ENCODE measurements at places on chromosomes 1 and 21.

DNA sequence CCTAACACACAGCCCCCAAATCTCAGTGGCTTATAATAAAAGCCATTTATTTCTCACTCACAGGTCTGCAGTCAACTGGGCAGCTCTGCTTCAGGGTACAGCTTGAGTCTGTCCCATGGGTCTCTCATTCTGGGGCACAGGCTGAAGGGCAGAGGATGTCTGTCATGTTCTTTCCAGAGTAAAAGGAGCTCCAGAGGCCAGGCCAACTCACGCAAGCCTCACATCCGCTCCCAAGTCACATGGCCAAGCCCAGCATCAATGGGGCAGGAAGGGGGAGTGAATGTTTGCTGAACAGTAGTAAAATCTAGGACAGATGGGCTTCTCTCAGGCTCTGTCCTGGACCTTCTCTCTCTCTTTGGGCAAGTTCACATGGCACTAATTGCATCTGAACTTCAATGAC lies 7.1 kb upstream of the SSBP3 start:
- peak; percentile 87 for DNase-seq

DNA sequence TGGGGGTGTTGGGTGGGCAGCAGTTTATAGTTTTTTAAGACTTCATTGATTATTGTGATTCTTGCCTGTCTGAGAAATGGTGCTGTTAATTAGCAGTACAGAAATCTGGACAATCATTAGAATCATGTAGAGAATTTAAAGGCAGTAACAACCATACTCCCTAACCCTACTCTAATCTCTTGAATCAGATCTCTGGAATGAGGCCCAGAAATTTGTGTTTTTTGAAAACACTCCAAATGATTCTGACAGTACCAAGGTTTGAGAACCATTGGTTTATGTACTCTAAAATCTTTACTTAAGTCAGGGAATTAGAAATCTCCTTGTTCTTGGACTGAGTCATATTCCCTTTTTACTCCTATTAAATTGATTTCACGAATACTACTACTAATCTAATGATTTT lies 24.0 kb downstream of the FNBP1L start:
- DNase-seq: peak; percentile 67

- DNase-seq: no peak
Measured at GRCh38 chr1:212754193-212754592, 37.4 kb downstream of the NSL1 start.

- DNase-seq: no peak
Measured at GRCh38 chr1:67436511-67437055, 6.4 kb upstream of the SERBP1 start.

DNA sequence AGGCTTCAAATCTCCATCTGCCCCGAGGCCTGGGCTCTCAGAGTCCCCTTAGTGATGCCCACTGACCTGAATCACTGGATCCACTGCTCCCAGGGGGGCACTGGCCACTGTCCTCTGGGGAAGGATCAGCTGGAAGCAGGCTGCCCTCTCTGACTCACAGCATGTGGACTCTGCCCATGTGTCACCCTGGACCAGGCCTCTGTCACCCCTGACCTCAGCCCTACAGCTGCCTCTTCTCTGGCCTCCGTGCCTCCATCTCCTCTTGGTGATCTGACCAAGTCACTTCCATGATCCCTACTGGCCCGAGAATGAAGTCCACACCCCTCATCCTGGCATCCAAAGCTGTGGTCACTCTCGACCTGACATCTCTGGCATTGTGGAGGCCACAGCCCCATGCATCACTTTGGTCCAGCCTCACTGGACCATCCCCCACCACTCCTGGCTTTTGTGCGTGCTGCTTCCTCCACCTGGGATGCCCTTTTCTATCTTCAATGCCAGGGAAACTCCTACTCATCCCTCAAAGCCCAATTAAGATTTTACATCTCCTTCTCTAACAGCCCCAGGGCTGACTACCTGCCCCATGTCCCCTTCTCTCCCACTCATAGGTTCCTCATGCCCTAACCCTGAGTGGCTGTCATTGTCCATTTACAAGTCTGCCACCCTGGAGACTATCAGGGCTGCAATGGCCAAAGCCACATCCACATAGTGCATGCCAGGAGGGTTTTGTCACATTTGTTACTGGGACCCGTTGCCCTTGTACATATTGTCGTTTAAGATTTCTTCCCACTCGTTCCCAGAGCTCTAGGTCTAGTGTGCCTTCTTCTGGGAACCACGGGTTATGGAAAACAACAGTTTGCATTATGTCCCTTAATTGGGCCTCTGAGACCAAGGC lies 685.0 kb downstream of the MATN1 start:
- no peak for DNase-seq

DNA sequence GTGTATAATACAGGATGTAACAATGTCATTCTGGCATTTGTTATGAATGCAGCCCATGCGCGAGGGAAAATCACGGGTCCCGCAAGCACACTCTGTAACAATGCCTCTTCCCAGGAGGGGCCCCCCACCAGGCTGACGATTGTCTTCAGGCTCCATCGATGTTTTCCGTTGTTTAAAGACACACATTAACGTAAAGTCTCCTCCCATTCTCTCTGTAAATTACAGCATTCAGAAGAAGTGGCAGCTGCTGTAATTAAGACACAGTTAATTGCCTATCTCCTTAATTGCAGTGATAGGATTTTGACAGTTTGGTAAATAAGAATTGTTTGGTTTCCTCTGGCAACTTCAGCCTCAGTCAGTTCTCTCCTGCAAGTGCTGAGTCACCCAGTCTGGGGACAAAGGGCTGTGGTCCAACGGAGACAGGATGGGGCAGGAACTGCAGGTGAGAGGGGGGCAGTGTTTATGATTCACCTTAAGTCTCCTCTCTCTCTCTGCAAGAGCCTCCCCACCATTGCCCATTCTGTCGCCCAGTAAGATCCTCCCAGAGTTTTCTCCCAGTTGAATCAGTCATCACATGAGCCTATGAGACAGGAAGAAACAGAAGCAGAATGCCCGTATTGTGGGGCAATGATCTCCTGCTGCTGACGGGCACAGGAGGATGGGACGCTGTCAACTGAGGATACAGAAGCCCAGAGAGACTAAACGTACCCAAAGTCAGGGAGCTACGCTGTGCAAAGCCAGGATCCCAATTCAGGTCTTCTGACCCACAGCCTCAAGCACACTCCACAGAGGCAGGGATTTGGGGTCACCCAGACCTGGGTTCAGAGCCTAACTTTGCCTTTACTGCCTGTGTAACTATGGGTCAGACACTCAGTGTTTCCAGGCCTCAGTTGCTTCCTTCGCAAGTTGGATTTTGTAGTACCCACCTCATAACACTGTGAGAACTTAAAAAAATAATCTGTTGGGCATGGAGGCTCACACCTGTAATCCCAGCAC lies 110.0 kb downstream of the ADSS2 start:
- peak; percentile 93 for DNase-seq

GRCh38 chr1:32500387-32501209 lies 35.7 kb downstream of the ZBTB8B start:
- peak; percentile 40 for DNase-seq

DNA sequence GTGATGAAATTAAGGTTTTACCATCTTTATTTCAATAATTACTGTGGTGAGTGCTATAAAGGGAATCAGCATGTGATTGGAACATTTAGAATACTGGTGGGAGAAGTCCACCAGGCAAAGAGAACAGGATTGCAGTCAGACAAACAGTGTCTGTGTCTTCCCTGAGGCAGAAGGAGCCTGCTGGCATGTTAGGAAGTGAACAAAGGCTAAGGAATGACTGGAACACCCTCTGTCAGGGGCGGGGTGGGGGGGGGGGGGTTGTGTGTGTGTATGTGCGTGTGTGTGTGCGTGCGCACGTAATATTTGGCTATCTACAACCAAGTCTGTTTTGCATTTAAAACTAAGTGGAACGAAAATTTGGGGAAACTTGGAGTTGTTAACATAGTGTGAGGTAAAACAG lies 30.2 kb downstream of the SRRM1 start:
- DNase-seq: peak; percentile 35

DNA sequence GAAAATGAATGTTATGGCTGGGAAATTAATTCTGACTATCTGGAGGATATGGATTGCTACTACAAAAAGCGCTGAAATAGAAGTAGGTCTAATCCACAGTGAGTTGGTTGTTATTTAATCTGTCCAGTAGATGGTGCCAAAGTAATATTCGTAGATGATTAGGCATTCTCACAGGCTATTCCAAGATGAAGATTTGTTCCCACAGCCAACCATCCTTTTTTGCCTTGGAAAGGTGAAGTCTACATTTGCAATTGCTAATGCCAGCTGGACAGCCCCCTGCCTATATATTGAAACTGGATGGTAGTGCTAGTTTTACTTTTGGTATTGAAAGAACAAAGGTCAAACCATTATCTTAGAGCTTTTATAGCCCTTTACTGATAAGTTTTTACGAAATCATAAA lies 43.8 kb downstream of the RBM11 start:
- DNase-seq: peak; percentile 72

DNA sequence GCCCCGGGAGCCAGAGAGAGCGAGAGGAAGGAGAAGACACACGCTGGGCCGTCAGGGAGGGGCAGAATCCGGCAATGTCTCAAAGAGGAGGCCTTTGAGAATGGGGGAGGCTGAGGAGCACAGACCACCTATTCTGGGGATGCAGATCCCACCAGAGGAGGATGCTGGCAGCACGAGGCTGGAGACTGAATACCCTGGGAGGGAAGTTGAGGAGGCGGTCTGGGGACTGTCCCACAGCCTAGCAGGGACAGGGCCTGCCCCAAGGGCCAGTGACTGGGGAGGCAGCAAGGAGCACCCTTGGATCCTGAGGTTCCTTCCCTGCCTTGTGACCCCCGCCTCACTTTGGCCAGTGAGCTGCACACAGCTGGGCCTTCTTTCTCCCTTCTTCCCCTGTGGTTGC lies 49.2 kb downstream of the SLC37A1 start:
- no peak for DNase-seq

- DNase-seq: no peak
Measured at GRCh38 chr21:25722631-25723030, 12.1 kb downstream of the ATP5PF start.

DNA sequence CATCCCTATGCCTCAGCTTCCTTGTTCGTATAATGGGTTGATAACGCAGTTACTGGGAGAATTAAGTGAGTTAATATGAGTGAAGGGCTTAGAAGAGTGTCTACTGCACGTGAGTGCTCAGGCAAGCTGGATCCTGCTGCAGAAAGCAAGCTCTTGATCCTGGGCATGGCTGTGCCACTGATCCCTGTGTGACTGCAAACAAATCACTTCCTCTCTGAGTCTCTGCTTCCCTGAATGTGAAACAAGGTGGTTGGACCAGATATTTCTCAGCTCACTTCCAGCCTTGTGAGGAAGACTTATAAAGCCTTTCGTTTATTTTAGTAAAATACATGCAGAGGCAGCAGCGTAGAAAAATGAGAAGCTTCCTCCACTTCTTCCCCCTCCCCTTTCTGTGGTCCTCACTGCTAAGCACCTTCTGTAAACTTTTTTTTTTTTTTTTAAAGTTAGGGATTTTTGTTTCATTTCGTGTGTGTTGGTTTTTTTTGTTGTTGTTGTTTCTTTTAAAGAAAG lies 13.8 kb downstream of the PSEN2 start:
- DNase-seq: no peak

GRCh38 chr1:26410706-26411623 lies at the start of gene LIN28A:
Gene LIN28A (plus strand): TSS chr1:26410817. CDS start chr1:26410892, 75 bp downstream.
- no peak for DNase-seq

- no peak for DNase-seq
Measured at GRCh38 chr1:194378517-194378916, 1192.1 kb upstream of the B3GALT2 start.

DNA sequence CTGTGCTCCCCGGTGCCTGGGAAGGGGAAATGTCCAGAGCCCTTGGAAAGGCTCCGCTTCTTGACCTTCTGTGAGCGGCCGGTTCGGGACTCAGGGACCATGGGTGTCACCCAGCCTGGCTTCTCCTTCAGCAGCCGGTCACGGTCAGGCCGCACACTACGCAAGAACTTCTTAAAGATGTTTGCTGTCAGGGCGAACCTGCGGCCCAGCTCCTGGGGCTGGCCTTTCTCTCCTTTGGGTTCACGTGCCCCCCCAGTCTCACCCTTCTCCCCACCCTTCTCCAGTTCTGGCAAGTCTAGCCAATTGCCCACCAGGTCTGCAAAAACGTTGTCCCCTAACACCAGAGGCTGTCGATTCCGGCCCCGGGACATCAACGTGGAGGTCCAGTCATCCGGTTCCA lies 12.1 kb downstream of the INKA2 start:
- no peak for DNase-seq

GRCh38 chr1:43239484-43239883 lies 30.3 kb upstream of the TMEM125 start:
- no peak for DNase-seq

GRCh38 chr1:78145105-78145580 lies 99.4 kb downstream of the GIPC2 start:
- peak; percentile 77 for DNase-seq

- no peak for DNase-seq
Measured at GRCh38 chr1:57258557-57259325, 165.1 kb downstream of the DAB1 start.

- DNase-seq: no peak
Measured at GRCh38 chr21:45618846-45619485, 24.6 kb upstream of the PCBP3 start.

- no peak for DNase-seq
Measured at GRCh38 chr1:113858982-113859381, 12.5 kb downstream of the PTPN22 start.

GRCh38 chr1:186286615-186287315 lies 88.3 kb downstream of the TPR start:
- DNase-seq: no peak

DNA sequence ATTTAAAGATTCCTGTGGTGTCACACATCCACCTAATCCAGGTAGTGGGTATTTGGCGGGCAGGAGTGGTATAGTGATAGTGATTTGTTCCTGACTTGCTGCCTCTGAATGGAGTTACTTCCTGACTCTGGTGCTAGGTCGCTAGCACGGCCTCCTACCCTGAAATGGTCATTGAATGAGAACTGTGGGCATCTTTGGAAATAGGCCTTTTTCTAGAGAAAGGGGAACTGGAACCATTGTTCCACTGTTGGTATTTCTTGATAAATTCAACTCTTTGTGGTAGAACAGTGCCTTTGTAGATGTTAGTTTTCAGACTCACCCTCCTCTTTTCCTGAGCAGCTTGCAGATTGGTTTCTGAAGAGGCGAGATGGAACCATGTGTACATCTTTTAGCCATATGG lies 1.5 kb downstream of the QSOX1 start:
- DNase-seq: no peak

- DNase-seq: peak; percentile 85
Measured at GRCh38 chr1:155091071-155092051, 12.7 kb downstream of the EFNA3 start.

- DNase-seq: no peak
Measured at GRCh38 chr21:31804008-31804394, 68.8 kb upstream of the HUNK start.

- DNase-seq: no peak
Measured at GRCh38 chr1:101479945-101480344, 243.1 kb downstream of the S1PR1 start.

GRCh38 chr1:4594286-4594991 lies 60.0 kb upstream of the AJAP1 start:
- DNase-seq: no peak

GRCh38 chr21:24272521-24272938 lies 1334.8 kb downstream of the MRPL39 start:
- no peak for DNase-seq

DNA sequence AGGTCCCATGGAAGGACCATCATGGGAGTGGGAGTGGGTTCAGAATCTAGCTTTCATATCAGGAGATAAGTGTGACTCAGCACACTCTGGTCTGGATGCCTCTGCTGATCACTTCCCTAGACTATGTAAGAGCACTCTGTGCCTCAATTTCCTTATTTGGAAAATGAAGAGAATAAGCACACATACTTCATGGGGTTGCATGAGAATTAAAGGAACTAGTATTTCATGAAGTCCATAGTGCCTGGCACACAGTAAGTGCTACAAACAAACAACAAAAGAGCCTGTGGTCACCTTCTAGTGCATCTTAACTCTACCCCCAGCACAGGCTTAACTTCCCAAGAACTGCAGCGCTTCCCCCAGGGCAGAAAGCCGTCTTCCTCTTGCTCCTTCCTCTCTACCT lies 9.6 kb upstream of the IL20 start:
- DNase-seq: no peak

Data from lung microvascular endothelial cell (primary cell).